ENCODE measurements at places on chromosomes 3 and 15.

- DNase-seq, result no peak
These were observed 101.8 kb downstream of the RAB11A start for GRCh38 chr15:65970937-65971740.

- no peak for DNase-seq
These were observed 41.3 kb downstream of the TMED3 start for GRCh38 chr15:79352206-79352605.

DNA sequence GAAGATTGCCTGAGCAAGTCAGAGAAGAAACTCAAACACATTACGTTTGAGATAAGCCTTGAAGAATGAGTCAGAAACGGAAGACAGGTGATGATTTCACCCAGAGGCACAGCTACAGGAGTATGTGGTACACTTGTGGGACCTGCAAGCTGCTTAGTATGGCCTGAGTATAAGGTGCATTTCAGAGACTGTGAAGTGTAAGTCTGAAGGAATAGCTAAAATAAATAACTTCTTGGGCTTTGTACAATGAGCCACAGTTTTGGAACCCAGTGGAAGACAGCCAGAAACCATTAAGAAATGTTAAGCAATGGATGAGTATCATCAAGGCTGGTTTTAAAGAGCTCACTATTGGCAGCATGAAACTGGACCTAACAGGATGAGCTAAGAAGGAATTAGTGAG is 826.2 kb downstream of the ROBO1 start:
- DNase-seq, result peak; percentile 89

GRCh38 chr15:95761501-95762165 is 568.9 kb upstream of the NR2F2 start:
- DNase-seq, result no peak

DNA sequence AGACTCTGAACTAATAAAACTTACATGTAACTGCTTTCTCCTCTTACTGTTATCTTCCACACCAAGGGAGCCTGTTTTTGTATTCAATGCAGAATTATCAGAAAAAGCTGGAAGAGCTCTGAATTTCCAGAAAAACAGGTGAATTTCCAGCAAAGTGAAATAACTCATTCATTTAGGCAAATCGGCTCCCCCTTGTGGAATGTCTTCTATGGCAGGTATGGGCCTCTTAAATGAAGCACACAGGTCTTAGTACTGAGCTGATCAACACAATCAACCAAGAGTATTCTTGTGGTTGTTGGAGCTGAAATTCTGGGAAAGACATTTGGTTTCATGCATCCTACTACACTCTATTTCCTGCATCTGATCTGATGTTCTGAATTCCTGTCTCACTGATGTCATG is 31.0 kb upstream of the PTPRG start:
- DNase-seq, result peak; percentile 31

DNA sequence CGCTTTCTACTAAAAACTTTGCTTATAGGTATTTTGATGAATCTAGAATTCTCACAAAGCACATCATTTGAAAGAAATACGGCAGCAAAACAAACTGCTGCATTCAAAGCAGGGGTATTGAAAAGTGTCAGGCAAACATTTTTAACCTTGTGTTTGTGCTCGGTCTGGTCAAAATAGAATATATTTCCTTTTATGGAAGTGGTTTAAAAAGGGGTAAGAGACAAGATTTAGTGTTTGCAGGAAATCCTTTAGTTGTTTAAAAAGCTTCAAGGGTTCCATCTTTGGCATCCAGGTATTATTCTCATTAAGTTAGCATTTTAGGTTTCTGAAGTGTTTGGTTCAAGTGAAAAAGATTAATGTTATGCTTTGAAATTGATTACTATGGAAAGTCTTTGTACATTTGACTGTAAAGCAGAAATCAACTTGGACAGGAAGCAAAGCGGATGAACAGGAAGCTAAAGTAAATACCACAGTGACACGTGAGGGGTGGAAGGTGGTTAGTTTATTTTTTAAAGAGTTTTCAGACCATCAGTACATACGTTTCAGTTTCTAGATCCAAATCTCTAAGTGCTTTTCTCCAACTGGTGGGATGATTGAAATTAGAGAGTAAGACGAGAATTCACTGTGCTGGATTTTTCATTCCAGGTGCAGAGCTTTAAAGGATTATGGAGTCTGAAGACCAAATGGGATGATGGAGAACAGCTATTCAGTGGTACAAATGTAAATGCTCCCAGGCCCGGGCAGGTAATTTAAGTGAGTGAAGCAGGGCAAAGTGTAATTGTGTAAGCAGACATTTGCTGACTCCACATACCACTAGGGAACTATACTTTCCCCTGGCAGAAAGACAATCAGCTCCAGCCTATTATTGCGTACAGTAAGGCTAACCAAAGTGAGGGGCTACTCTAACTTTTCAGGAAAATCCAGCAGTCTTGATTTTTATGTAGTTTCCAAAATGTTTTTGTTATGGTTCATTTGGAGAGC is 341.8 kb upstream of the TBL1XR1 start:
- DNase-seq, result no peak

DNA sequence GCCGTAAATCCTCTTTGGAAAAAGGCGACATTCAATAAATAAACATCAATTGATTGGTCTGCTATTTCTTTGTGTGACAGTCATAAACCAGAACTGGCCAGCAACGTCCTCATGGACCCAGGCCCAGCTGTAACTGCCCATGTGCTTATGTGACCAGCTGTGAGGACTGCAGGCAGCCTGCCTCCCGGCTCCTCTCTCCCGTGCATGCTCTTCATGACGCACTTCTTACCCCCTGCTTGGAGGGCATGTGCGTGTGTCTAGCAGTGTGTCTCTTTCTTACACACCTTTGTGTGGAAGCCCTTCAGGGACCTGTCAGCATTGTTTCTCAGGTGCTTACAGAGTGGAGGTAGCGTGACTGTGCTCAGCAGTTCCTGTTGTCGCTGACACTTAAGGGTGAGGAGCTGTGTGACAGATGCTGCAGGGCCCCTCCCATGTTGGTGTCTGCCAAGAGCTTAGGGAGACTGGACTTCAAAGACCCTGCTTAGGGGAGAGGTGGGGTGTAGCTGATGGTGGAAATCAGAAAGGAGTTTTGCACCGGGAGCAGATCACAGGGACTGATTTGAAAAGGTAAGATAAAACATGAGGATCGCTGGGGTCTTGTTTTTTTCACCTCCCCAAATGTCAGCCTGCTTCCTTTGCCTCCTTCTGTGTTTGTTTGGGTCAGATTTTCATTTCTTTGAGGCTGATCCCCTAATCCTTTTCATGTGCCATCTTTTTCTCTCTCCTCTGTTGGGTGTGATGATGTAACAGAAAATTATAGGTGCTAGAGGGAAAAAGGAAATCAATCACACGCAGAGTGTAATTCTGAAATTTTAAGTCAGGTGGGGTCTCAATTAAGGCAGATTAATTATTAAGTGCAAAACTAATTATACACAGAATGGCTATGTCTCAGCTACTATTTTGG is 2.1 kb downstream of the PODXL2 start:
- no peak for DNase-seq

DNA sequence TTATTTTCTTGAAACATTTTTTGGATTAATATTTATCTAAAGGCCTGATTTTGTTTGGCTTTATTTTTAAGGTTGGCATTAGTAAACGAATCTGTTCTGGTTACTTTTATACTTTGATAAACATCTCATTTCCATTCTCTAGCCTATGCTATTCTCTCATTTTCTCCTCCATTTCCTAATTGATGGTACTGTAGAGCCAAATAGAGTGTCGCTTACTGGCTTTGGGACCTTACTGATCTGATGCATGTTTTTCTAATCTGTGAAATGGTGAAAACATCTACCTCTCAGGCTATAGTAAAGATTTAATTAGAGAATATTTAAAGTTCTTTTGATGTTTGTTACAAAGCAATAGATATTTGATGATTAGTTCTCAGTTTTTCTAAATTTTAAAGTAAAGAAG is 1.6 kb downstream of the LNP1 start:
- no peak for DNase-seq

DNA sequence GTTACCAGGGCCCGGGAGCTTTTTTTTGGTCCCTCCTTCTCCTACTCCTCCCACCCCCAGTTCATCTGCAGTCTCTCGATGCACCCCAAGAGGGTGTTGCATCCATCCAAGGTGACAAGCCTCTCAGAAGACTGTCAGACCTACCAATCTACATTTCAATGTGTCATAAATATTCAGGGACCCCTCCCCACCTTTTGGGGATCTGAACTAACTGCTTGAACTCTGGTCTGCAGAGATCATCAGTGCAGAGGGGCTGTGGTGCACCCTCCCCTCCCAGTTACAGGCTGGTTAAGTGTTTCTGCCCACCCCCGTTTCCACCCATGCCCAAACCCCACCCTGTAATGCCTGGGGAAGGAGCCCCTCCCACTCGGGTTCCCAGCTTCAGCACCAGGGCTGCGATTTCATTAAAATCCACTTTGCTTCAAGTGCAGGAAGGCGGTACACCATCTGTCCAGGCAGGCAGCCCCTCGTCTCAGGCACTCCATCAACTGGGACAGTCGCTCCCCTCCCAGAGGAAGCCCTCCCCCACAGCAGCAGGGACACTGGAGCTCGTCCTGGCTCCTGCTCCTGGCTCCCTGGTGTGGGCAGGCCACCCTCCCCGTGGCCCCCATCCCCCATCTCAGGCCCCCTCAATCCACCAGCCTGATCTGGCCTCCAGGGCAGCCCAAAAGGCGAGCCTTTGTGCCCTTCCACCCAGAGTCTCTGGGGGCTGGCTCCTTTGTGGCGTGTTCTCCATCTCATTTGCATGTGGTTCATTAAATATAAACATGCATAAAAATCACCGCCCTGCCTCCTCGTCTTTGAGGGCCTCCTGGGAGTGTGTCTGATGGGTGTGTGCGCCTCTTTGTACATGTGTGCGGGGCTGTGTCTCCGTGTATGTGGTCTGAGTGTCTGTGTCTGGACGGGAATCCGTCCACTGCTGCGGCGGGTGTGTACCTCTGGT is 32.3 kb downstream of the RNU5B-1 start:
- DNase-seq, result no peak

DNA sequence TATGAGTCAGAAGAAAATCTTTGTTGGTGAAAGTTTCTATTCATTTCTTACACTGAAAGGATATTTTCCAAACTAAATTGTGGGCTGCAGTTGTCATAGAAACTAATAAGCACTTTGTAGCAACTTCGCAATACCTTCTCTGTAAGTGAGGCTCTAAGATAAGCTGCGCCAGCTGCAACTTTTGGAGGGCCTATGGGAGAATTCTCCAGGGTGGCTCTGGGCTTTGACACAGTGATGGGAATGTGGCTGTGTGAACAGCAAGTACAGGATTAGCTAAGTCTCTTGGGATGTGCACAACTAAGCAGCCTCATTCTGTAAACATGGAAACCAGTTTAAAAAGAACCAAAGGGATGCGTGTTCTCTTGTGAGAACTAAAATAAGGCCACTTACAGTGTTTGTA is 124.6 kb upstream of the SGO1 start:
- DNase-seq, result no peak

DNA sequence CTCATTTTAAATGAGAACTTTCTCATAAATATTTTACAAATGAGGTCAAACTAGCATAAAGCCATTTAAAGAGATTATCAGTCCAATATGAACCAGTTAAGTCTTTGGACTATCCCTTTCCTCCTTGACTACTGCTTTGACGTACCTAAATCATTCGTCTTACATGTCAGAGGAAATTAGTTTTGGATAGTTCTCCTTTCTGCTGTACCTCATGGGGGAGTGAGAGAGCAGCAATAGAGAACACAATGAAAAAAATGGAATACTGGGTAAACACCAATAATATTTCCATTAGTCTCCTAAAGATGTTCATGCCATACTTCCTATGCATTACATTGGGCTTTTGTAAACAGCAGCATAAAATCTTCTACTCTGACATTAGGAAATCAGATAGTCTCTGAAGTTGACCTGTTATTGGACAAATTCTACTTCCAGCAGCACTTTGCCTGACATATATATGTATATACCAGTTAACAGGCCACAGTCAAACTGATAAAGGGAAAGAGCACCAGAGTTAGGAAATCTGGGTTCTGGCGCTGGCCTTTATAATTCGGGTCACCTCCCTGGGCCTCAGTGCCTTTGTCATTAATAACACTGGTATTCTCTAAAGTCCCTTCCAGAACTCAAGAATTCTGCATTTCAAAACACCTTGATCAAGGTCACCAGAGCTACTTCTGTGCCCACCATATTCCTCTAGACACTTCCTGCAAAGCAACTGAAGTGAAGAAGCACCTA is 26.8 kb downstream of the TIMMDC1 start:
- peak; percentile 13 for DNase-seq

DNA sequence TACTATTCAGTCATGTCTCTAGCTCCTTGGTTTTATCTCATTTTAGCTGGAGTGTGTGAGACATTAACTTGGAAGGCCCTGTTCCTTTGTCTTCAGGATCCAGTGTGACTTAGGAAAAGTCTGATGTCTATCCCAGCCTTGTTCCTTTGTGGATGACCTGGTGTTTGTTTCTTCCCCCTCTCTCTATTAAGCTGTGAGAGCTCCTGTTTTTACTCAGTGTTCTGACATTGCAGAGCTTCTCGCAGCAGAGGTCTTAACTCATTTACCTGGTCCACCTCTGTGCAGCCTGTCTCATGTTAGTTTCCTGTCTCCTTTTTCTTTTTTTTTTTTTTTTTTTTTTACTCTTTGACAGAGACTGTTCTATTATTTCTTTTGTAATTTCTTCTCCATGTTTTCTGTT is 43.1 kb downstream of the KLF13 start:
- no peak for DNase-seq

GRCh38 chr3:58520403-58521335 is 16.3 kb downstream of the ACOX2 start:
- peak; percentile 27 for DNase-seq

GRCh38 chr15:45328663-45329062 is 49.7 kb downstream of the GATM start:
- no peak for DNase-seq

DNA sequence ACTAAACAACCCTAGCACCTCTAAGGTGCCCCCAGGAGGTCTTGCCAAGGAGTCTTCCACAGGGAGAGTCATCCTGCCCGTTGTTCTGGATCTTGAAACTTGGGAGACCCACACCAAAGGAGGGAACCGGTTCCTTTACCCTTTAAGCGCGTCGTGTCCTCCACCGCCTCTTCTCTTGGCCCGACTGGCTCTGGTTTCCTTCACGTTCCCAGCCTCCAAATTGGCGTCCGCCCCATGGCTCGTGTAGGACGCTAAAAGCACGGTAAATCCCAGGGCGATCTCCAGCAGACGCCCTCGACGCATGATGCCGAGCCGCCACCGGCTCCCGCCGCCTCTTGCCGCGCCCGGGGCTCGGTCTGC is 1.1 kb downstream of the FBN1 start:
- DNase-seq, result no peak

GRCh38 chr15:92035551-92035950 is 182.0 kb downstream of the SLCO3A1 start:
- DNase-seq, result no peak

GRCh38 chr3:129577925-129578786 is 28.3 kb downstream of the PLXND1 start:
- no peak for DNase-seq

GRCh38 chr3:172121981-172122380 is 82.6 kb downstream of the FNDC3B start:
- no peak for DNase-seq

DNA sequence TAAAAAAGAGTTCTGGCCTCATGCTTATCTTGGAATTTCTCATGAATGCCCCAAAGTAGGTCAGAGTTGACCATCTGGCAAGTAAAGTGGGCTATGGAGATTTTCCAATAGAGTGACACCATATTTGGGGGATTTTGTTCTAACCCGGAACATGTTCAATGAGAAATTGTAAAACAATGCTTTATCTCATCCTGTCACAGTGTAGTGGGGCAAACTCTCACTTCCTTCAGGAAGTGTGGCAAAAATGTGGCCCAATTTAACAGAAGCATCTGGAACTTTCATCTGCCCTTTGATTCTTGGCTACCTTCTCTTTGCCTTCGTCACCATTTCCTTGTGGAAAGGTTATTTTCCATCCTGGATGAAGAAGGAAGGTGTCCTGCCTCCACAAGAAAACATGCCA is 70.8 kb downstream of the ADAMTS9 start:
- DNase-seq, result no peak

- no peak for DNase-seq
These were observed 138.5 kb downstream of the ALCAM start for GRCh38 chr3:105505170-105505569.
